Activated T-helper 9 cell treated with anti-CD3 and anti-CD28 coated beads, Interleukin-2, amount 50 U/mL, for 16 hours (primary cell): ENCODE measurements at places on chromosomes 11 and 22.

DNA sequence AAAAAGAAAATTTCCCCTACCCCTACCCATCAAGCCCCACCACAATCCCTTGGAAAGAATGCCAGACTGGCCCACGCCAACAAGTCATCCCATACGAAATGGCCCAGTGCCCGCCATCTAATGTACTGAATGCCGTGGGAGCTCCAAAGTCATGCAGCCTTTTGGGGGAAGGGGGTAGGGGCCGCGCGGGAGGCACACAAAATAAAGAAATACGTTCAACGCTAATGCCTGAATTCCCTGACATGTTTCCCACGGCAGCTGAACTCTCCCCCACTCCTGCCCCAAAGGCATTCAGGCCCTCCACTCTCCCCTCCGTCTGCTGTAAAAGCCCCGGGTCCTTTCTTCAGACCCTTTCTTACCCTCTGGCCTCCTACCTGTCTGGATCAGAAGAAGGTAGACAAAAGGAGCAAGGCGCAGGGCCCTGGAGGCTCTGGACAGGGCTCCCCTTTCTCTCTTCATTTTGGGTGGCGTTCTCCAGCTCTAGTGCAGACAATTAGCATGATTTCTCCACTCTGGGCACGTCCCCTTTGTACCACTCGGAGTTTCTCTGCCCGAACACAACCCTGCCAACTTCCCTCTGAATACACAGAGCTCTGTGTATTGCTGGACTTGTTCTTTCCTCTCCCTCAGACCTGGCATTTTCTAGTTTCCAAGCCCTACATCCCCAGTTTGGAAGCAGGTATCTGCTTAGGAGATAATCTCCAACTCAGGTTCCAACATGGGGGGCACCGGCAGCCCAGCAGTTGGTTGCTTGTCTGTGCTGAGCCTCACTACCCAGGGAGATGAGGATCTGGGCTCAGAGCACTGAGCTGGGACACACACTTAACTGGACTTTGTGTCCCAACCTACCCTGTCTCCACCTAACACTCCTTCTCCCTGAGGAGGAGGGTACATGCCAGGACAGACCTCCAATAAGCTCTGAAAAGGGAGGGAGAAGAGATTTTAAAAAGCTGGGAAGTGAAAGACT lies at the start of gene HEPACAM:
Gene HEPACAM, minus strand, starts transcription at position 500 of the 967 bp plus-strand sequence. Its CDS starts 41 bp downstream, at position 459.
- DNase-seq: no peak

GRCh38 chr11:47863189-47863897 lies 15.2 kb upstream of the NUP160 start:
- DNase-seq: no peak

GRCh38 chr11:2929950-2930703 lies 907 bp upstream of the PHLDA2 start:
- peak; percentile 24 for DNase-seq

- no peak for DNase-seq
Measured at GRCh38 chr22:43400449-43400848, 11.4 kb upstream of the MPPED1 start.

GRCh38 chr22:37141971-37142370 lies 7.7 kb downstream of the IL2RB start:
- DNase-seq: no peak
